ENCODE measurements at places on chromosomes 3 and 15.
A peak's percentile ranks its signal among the peaks of the same experiment; 100 is the strongest.

GRCh38 chr15:95995375-95996168, 334.9 kb upstream of the NR2F2 start:
- DNase-seq = no peak

DNA sequence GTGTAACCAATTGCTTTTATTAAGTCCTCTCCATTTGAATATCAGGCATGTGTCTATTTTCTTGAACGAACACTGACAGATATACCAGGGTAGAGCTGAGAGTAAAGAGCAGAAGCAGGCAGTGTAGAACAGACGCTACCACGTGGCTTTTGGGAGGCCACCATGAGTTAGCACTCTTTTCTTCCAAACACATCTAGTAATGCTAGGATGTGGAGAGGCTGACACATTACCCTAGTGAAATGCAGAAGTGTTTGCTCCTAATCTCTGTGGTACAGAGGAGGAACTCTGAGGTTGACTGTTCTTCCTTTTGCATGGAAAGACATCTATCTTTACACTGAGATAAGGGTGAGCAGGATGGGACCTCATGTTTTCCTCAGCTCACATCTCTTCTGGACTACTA, 216.3 kb downstream of the SATB1 start:
- DNase-seq = no peak

- no peak for DNase-seq
Measured at GRCh38 chr3:41575724-41576123, 376.4 kb downstream of the CTNNB1 start.

DNA sequence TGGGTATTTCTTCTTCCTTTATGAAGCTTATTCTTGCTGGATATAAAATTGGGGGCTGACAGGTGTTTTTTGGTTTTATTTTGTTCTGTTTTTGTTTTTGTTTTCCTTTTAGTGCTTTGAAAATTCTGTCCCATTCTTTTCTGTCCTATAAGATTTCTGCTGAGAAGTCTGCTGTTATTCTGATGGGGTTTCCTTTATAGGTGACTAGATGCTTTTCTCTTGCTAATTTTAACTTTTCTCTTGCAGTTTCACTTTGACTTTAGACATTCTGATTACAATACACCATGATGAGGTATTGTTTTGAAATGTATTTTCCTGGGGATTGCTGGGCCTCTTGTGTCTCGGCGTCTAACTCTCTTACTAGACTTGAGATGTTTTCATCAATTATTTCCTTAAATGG, 22.8 kb downstream of the TTC14 start:
- no peak for DNase-seq

DNA sequence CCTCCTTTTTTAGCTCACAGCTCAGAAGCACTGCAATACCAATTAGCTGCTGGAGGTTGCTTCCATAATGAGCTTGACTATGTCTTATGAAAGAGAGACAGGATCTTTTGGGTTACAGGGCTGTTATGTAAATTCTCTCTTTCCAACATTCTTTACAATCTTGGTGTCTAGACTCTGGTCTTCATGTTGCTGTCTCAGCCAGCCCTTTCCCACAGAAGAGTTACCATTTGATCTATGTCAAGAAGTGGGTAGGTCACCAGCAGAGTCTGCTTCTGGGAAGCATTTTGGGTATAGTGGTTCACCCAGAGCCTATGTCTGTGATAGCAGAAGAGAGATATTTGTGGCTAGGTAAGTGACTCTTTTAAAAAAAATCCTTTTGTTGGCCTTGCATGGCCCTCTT, 234.5 kb downstream of the SATB1 start:
- no peak for DNase-seq

DNA sequence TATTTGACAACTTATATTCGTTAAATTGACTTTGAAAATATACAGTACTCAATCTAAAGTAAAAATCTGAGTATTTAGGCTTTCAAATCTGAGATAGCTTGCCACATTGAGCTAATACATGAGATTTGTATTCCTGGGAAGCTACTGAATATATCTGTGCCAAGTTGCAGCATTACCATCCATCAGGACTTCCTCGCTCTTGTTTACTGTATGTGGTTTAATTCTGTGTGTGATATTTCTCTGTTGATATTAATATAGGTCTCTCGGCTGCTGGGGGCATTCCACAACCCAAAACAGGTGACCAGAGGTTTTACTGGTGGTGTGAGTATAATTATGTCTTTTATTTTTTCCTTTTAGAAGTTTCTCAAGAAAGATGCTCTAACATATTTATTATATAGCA, 5.8 kb downstream of the IDH3A start:
- DNase-seq = no peak

DNA sequence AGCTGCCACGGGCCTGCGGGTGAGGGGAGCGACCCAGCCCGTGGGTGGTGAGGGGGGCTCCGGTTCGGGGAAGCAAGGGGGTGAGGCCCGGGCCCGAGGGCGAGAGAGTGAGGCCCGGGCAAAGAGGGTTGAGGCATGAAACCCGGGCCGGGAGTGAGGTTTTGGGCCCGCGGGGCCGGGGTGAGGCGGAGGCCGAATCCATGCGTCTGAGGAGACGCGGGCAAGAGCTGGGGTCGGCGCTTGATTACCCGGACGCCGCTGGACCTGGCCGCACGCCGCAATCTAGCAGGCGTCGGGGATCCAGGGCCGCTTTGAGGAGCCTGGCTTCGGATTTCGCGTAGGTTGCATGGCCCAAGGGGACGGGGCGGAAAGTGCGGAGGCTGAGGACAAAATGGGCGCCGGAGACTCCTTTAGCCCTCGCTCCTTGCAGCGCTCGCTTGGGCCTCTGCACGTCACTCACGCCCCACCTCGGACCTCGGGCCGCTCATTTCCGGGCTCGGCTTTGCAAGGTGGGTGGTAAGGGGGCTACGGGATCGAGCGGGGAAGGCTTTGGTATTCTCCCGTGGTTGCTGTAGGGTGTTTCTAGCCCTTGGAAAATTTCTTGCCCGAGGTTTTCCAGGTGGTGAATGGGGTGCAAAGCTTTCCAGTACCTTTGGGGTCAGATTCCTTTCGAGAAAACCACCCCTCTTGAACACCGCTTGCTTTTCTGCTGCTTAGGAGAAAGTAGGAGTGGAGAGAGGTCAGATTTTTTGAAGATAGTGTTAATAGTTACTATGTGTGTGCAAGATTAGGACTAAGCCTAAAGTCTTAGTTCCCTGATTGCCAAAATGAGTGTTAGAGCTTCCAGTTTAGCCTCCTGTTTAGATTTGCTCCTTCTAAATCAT, 827 bp downstream of the SLC25A36 start:
- DNase-seq = peak; percentile 13

DNA sequence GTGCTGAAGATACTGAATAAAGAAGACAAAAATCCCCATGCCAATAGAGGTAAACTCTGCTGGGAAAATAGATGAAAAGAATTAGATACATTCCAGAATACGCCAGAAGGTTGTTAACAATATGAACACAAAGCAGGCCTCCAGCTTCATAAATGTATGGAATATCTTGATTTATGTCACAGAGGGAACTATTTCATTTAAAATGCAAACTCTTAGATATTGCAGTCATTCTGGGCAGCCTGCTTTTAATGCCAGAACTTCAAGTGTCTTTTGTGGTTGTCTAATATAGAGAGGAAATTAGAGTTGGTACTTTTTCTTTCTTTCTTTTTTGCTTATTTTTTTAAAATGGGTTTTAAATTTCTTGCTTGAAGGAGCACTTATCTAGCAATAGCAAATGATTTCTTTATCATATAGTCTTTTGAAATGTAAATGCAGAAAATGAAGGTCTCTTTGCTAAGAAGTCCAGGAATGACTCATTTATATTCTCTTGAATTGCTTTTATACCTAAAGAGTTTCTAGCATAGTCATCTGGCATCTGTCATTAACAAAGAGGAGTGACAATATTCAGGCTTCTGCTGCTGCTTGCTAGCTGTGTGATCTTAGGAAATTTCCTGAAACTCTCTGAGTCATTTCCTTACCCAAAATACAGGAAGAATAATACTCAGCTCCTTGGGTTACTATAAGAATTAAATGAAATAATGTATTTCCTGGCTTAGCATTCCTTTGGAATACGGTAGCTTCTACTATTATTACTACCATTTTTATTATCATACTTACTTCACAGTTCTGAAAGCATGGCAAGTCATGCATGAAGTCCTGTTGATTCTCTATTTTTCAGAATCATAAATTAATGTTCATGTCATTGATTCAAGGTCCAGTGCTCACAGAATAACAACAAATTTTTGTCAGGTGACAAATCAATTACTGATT, 527.6 kb downstream of the DIPK2A start:
- no peak for DNase-seq

- no peak for DNase-seq
Measured at GRCh38 chr3:118607915-118608820, 426.5 kb downstream of the IGSF11 start.

GRCh38 chr15:67219288-67219687, 35.2 kb downstream of the AAGAB start:
- no peak for DNase-seq

DNA sequence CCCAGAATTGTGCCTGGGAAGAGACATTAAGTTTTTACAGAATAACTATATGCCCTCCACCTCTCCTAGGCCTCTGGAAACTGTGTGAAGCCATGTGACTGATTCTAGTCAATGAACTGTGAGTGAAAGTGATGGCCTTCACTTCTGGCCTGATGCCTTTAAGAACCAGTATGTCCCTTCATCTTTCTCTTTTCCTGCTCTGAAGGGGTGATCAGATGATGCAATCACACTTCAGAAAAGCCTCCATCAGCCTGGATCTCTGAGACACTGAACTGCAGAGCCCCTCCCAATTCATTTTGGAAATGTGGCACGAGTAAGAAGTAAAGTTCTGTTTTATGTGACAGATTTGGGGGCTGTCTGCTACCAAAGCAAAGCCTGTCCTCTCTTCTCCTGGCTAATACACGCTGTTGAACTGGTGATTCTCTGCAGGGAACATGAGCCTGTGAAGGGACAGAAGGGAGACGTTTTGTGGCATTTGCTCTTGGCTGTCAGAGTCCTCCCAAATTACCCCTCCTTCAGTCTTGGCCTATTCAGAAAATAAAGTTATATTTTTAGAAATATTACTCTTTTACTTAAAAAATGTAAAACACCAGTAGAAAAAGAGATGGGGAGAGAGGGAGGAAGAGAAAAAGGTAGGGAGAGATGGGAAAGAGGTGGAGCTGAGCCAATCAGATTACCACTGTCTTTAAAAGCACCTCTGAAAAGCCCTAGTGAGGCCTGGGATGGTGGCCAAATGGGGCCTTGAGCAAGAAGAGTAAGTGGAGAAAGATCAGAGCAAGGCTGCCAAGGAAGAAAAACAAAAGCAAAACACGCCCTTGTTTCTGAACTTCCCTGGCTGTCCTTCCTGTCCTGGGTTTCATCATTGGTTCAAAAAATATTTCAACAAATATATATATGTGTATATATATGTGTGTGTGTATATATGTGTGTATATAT, 40.9 kb upstream of the RYK start:
- no peak for DNase-seq

- DNase-seq = no peak
Measured at GRCh38 chr15:92715758-92716157, 60.2 kb upstream of the FAM174B start.

GRCh38 chr3:127822041-127822681, at the start of gene MGLL:
Gene MGLL, minus strand, starts transcription at chr3:127822515. Its CDS starts 197 bp downstream, at chr3:127822318.
- no peak for DNase-seq

DNA sequence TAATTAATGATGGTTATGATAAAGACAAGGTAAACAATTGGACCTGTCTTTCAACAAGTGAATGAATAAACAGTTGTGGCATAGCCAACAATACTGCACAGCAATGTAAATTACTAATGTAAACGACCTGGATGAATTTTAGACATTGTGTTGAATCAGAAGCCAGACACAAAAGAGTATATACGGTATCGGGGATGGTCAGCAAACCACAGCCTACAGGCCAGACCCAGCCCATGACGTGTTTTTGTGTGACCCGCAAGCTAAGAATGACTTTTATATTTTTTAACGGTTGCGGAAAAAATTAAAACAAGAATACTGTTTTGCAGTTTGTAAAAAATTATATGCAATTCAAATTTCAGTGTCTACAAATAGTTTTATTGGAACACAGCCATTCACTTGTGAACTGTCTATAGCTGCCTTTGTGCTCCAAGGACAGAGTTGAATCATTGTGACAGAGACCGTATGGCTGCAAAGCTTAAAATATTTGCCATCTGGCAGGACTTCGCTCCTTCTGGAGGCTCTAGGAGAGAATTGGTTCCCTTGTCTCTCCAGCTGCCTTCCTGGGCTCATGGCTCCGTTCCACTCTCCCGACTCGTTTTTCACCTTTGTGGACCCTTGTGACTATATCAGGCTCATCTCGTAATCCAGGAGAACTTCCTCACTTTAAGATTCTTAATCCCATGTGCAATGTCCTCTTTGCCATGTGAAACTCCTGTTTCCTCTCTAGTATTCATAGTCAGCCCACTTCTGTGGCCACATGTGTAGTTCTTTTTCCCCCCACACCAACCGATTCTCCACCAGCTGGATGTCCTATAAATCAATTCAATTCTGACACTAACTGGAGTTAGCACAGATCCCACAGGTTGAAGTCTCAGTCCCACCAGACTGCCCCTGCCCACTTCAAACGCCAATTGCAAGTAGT, 72.7 kb downstream of the CMTM8 start:
- no peak for DNase-seq

- DNase-seq = no peak
Measured at GRCh38 chr15:31402003-31402402, 75.4 kb downstream of the KLF13 start.

- DNase-seq = no peak
Measured at GRCh38 chr15:42021593-42021992, 751 bp upstream of the PLA2G4E start.

DNA sequence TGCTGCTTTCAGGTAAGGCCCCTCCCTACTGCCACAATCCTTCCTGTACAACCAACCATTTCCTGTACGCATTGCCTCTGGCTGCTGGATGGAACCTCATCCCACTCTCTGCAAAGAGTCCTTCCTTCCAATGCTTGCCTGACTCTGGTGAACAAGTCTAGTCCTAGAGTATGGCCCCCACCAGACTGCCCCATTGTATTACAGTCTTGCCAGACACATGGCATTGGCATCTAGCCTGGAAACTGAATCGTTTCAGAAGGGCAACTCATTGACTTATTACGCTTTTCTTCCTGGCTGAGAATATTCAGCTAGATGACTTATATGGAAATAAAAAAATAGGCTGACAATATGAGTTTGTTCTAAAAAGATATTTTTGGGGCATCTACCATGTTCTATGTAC, 170.3 kb downstream of the SUCLG2 start:
- no peak for DNase-seq

GRCh38 chr15:92200891-92201290, 192.8 kb upstream of the ST8SIA2 start:
- no peak for DNase-seq

- DNase-seq = no peak
Measured at GRCh38 chr3:191269289-191270085, 59.7 kb upstream of the CCDC50 start.

DNA sequence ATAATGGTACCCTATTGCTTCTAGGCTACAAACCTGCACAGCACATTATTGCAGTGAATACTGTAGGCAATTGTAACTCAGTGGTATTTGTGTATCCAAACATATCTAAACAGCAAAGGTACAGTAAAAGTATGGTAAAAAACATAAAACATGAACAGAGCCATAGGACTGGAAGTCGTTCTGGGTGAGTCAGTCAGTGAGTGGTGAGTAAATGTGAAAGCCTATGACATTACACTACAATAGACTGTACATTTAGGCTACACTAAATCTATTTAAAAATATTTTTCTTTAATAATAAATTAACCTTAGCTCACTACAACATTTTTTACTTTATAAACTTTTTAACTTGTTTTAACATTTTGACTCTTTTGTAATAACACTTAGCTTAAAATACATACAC, 21.3 kb downstream of the RAB6B start:
- no peak for DNase-seq

GRCh38 chr3:140715035-140715434, 37.2 kb downstream of the TRIM42 start:
- no peak for DNase-seq
